Esophagus squamous epithelium (tissue), 5 donors: ENCODE measurements at places on chromosomes 12 and 14.

- DNase-seq = no peak
Observed at GRCh38 chr14:92105073-92105892, 1.1 kb downstream of the ATXN3 start.

- no peak for DNase-seq
Observed at GRCh38 chr12:119198440-119198839, 19.7 kb downstream of the HSPB8 start.

- DNase-seq = no peak
Observed at GRCh38 chr12:48156652-48157017, 680 bp downstream of the ASB8 start.

DNA sequence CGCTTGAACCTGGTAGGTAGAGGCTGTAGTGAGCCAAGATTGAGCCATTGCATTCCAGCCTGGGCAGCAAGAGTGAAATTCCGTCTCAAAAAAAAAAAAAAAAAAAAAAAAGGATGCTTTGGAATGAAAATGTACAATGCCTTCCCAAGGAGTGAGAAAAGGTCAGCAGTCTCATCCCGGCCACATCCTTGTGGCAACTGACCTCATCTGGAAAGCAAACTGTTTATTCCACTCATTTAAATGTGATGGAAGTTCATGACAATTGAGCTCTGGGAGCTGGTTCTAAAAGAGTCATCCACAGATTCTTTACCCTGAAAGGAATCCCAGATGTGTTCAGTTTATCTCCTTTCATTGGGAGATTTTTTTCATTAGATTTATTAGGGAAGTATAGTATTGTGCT, 19.4 kb upstream of the LIMA1 start:
- DNase-seq = no peak

GRCh38 chr12:58502841-58503240, 417.5 kb downstream of the LRIG3 start:
- no peak for DNase-seq

DNA sequence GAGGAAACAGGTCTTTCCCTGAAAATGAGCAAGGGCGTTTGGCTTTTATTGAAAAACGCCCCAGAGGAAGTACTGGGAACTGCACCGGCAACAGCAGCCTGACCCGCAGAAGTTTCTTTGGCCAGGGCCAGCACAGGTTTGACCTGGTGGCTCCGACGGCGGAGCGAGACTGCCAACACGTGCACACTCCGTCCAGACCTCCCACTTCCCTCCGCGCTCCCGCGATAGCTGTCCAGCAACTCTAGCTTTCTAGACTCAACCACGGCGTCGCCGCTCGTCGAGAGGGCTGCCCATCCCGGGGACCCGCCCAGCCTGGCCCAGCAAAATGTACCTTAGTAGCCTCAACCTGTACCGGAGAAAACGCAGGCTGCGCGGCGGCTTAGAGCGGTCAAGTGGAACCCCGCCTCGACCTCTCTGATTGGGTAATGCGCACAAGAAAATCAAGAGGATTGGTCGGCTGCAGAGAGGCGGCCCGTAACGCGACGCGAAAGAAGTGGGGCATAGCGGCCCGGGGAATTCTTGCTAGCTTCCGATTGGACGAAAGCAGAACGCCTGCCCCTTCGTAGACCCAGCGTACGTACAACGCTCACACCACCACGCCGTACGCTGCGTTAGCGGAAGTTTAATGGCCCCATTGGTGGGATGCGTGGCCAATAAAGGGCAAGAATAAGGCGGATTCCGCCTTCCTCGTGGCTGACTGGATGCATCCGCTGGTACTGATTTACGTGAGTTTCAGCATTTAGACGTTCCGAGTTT, at the start of gene WDR89:
Gene WDR89, minus strand, starts transcription at position 399 of the 756 bp plus-strand sequence. CDS start 41,929 bp downstream, outside the sequence.
- peak; percentile 87 for DNase-seq

DNA sequence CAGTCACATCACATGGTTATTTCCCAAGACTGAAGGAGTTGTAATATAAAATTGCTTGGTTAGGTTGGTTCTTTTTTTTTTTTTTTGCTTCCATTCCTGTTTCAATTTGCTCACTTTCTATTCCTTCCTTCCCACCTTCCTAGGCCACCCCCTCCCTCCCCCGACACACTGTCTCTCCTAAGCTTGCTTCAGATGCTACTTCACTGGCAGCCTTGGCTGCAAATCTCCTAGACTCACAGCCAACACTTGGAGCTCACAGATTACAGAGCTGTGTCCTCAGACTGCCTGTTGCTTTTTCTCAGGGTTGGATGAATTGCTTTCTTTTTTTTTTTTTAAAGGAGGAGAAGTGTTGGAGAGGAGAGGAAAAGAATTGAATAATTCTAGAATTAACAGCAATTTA, 77.3 kb upstream of the GRIN2B start:
- no peak for DNase-seq

GRCh38 chr12:63922474-63922873, 78.0 kb downstream of the SRGAP1 start:
- no peak for DNase-seq

DNA sequence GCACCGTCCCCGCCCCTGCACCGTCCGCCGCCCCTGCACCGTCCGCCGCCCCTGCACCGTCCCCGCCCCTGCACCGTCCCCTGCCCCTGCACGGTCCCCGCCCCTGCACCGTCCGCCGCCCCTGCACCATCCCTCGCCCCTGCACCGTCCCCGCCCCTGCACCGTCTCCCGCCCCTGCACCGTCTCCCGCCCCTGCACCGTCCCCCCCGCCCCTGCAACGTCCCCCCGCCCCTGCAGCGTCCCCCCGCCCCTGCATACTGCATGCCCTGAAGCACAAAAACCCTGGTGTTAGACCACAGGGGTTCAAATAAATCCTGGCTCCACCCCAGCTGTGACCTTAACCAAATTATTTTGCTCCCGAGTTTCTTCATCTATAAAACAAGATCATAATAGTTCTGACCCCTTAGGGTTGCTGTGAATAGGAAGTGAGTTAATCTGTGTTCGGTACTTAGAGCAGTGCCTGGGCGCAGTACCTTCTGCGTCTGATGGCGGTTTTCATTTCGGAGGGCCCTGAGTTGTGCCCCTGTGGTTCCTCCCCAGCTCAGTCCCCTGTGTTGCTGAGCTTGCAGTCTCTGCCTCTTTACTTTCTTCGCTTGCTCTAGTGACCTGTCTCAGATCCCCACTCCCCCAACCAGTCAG, 38.1 kb downstream of the ESRRB start:
- DNase-seq = no peak

DNA sequence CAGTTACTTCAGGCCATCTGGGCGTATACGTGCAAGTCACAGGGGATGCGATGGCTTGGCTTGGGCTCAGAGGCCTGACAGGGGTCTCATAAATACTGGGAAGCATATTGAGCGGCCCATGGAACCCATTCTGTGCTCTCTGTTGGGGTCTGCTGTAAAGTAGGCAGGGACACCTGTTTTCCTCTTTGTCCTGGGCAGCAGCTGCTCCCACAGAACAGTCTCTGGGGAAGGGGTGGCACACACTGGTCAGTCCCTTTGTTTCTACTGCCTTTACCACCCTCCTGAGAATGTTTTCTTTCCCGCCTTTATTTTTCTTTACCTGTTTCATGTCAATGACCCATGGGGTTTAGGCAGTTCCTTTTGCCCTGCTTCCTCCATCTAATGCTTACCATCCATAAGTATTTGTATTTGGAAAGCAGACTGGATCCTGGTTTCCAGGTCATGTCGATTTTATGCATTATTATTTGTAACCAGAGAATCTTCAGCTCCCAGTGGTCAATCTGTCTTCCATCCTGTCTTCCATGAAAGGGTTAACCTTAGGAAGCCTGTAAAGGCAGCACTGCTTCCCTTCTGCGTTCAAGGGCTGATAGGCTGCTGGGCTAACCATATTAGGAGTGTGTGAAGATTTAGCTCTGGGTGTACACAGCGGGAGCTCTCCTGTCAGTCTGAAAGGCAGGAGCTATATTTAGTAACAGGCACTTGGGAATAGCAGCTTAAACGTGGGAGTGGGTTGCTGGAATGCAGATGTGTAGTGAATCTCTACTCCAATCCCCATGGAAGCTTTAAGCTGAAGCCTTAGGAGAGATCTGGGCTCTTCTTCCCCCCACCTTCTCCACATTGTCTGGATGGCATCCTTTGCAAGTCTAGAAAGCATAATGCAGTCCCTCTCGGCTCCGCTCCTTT, 124.0 kb downstream of the DYRK2 start:
- no peak for DNase-seq

- DNase-seq = no peak
Observed at GRCh38 chr12:119593578-119594398, at the start of gene TMEM233. TMEM233 (plus strand) TSS chr12:119593774; CDS start chr12:119593849, 75 bp downstream.

DNA sequence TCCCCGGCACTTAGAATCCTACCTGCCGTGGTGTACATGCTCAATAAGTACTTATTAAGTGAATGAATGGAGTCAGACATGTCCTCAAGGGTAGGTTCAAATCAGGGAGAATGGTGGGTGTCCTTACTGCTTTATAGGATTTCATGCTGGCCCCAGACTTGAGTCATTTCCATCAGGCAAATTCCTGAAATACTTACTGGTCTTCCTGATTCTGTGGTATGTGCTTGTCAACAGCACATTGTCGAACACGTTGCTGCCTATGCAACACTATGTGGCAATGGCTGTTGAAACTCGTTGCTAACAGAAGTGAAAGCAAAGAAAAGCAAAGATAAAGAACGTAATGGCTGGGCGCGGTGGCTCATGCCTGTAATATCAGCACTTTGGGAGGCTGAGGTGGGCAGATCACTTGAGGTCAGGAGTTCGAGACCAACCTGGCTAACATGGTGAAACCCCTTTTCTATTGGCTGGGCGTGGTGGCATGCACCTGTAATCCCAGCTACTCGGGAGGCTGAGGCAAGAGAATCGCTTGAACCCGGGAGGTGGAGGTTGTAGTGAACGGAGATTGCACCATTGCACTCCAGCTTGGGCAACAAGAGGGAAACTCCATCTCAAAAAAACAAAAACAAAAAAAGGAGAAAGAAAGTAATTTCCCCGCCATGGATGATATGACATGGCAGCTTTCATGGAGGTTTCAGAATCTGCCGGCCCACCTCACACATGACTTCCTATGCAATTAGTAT, 214.9 kb downstream of the ZFP36L1 start:
- no peak for DNase-seq

GRCh38 chr14:90109858-90110257, 48.1 kb downstream of the KCNK13 start:
- no peak for DNase-seq

GRCh38 chr12:79168687-79169086, 304.1 kb downstream of the SYT1 start:
- DNase-seq = no peak

DNA sequence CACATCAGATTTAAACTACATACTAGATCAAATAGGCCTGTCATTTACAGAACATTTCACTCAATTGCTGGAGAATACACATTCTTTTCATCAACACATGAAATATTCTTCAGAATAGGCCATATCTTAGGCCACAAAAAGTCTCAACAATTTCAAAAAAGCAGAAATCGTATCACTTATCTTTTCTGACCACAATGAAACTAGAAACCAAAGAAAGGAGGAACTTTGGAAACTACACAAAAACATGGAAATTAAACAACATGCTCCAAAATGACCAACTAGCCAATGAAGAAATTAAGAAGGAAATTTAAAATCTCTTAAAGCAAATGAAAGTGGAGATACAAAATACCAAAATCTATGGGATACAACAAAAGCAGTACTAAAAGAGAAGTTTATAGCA, 35.1 kb downstream of the PARP11 start:
- DNase-seq = no peak

DNA sequence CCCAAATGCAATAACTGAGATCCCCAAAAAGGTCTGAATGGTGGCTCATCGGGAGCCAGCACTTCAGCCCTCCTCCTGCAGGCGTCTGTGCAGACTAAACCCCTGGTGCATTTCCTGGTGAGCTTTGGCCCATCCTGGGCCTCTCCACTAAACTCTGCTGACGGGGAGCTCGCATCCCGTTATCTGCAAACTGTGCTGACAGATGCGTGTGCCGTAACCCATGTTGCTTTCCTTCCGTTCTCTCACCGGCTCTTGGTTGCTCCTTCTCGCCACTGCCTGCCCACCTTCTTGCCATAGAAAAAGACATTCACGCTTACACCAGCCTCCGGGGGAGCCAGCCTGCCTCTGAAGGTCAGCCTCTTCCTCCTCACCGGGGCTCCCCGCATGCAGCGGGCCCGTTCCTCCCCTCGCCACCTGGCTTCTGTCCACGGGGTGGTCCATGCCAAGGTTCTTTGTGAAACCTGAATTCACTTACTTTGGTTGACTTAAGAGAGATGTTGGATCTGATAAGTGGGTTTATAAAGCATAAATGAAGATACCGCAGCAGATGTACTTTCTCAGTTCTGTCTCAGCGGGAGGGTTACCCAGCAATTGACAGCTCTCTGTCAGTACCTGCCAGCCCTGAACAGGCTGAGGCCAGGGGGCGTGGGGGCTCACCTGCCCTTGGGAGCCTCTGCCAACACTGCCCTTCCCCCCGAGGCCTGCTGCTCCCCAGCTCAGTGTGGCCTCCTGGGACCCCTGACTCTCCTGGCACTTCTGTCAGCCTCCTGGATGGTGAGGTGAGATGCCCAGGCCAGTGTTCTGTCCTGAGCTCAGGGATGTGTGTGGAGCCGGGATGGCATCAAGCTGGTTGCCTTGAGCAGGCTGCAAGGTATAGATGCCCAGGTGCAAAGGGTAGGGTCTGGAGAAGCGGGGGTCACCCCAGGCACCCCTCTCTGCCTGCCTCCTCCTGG, 14.2 kb downstream of the ZFYVE21 start:
- no peak for DNase-seq

GRCh38 chr14:104865081-104865630, at the start of gene CEP170B:
CEP170B (plus strand) TSS chr14:104865268; CDS start chr14:104868451, 3,183 bp downstream.
- no peak for DNase-seq

DNA sequence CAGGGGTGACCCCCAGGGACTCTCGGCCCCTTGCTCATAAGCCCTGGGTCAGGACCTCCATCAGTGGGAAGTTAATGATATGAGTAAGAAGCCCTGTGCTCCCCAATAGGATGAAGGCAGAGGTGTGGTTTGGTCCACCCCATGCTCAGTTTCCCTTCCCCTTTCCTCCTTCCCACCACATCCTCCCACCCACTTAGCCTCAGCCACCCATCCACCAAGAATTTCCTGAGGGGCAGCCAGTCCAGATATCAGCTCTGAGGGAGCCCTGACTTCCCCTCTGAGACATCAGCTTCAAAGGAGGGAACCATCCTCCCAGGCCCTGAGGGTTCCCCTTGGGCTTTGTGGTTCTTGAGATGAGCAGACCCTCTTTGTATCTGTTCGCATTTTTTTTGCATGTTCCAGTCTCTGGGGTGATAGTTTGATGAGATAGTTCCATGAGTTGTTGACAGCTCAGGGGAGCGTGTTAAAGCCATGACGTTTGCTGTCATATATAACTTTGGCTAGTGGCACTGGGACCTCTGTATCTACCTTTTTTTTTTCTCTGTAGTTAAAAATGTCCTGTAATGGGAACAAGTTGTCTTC, 71.2 kb downstream of the LGMN start:
- no peak for DNase-seq

GRCh38 chr14:66045572-66046021, 440.6 kb upstream of the CCDC196 start:
- no peak for DNase-seq

- no peak for DNase-seq
Observed at GRCh38 chr12:52837413-52837741, 3.3 kb upstream of the KRT79 start.

GRCh38 chr14:105325716-105326567, 11.4 kb downstream of the PACS2 start:
- no peak for DNase-seq
